ENCODE measurements at places on chromosomes 3 and 15. TPM values are rescaled to one million over a fixed set of nuclear protein-coding genes. Genes with fewer than 3 reads are reported as not detected.

The PLA2G4D gene
- total RNA-seq, result not detected

The SPTSSB gene
- total RNA-seq, result not detected

The PRSS50 gene
- not detected for total RNA-seq

The GABRR3 gene
- total RNA-seq, result not detected

The KIF7 gene
- total RNA-seq, result 11.3 TPM

The SLC7A14 gene
- total RNA-seq, result 0.07 TPM

The ITIH3 gene
- total RNA-seq, result not detected

The TRPM1 gene
- not detected for total RNA-seq

The CCR8 gene
- not detected for total RNA-seq

The SH3GL3 gene
- total RNA-seq, result not detected

The AP2M1 gene
- total RNA-seq, result 431 TPM

The CAPN3 gene
- 2.2 TPM for total RNA-seq

The CX3CR1 gene
- total RNA-seq, result not detected

The CISH gene
- 2.5 TPM for total RNA-seq

The FAM219B gene
- 73.0 TPM for total RNA-seq

The ISL2 gene
- not detected for total RNA-seq

The TIMP4 gene
- total RNA-seq, result 0.40 TPM

The GPR156 gene
- total RNA-seq, result 0.27 TPM

The AP3B2 gene
- total RNA-seq, result not detected

The ATP13A5 gene
- total RNA-seq, result not detected

The SECISBP2L gene
- total RNA-seq, result 52.3 TPM

The GPR149 gene
- total RNA-seq, result not detected

The SLC28A2 gene
- not detected for total RNA-seq

The MRPL46 gene
- total RNA-seq, result 27.9 TPM

The RAB8B gene
- 52.5 TPM for total RNA-seq

The PAK2 gene
- total RNA-seq, result 98.9 TPM

The MUC20 gene
- total RNA-seq, result 0.81 TPM

The LNP1 gene
- 0.80 TPM for total RNA-seq

The CIP2A gene
- total RNA-seq, result 33.7 TPM

The KLHL40 gene
- not detected for total RNA-seq

The WNT5A gene
- 0.25 TPM for total RNA-seq

The UBXN7 gene
- 57.0 TPM for total RNA-seq

The ADGRG7 gene
- total RNA-seq, result not detected

The SLC9C1 gene
- 0.09 TPM for total RNA-seq

The ACSBG1 gene
- total RNA-seq, result not detected

The EPB42 gene
- total RNA-seq, result not detected
